ELR (cell line): ENCODE measurements at places on chromosomes 6 and 20.

DNA sequence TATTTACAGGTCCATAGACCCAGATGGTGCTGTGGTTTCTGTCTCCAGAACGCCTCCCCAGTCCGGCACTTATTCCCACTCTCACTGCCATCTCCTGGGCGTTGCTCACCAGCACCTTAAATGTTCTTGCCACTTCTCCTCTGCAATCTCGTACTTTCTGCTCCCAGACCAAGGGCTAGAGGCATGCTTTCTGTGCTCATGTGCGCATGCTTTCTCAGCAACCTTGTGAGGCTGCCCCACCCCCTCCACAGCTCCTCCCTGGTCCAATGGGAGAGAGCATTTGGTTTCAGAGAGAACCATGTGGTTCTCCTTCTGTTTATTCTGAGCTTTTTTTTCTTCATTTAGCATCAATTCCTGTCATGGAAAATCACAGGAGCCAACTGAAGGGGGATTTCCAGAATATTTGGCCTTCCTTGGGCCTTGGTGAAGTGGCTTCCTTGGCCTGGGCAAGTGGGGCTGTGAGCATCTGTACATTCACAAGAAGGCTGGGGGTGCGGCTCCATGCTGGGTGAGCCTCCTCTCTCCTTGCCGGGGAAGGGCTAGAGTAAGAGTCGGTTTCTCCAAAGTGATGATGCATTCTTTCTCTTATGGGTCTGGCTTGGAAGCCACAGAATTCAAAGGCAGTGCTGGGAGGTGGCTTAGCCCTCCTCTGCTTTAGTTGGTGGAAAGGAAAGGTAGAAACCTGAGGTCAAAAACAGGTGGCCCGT is 66.6 kb downstream of the PHACTR3 start:
- DNase-seq, result no peak

- DNase-seq, result peak; percentile 80
These were observed 1.3 kb downstream of the HMGA1 start for GRCh38 chr6:34237722-34238584.

DNA sequence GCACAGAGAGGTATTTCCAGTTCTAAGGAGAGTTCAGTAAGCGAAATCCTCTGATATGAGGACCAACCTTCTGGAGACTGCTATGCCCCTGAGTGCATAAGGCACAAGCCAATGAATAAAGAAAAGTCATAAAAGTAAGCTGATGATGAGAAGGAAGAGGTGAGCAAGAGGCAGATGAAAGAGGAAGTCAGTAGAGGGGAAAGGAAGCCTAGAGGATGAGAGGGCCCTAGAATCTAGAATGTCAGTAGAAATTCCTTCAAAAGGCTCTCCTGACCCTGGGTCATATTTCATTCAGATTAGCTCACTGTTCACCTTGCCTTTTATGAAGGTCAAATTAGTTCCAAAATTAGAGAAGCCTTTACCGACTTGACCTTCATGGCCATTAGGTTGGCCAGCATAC is 209.2 kb downstream of the CD83 start:
- DNase-seq, result no peak

GRCh38 chr20:56845546-56846086 is 216.5 kb downstream of the TFAP2C start:
- no peak for DNase-seq

- peak; percentile 63 for DNase-seq
These were observed 21.6 kb downstream of the TFEB start for GRCh38 chr6:41713650-41714291.

GRCh38 chr6:16278048-16278724 is 39.8 kb downstream of the GMPR start:
- DNase-seq, result peak; percentile 31

GRCh38 chr6:71510057-71510713 is 221.6 kb downstream of the OGFRL1 start:
- DNase-seq, result peak; percentile 78

DNA sequence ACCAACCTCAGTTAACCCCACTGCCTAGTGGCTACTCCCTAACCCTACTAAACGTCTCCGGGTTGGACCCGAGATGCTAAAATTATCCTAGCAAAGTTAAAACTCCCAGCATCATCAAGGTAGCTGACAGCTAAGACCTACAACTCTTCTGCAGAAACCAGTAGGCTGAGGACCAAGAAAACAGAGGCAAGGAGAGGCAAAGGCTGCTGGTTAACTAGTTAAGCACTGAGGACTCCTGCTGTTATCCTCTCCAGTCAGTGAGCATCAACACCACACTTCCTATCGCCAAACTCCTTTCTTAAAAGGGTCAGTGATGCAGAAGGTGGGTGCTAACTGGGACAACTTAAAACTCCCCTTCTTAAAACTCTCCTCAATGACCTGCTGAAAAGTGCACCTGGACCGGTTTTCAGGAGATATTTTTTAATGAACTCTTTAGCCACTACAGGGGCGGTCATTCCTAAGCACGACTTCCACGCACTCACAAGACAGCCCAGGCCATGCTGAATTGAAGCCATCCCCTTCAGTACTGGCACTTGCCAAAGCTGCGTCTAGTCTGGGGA is 1.7 kb downstream of the TRERF1 start:
- peak; percentile 48 for DNase-seq

DNA sequence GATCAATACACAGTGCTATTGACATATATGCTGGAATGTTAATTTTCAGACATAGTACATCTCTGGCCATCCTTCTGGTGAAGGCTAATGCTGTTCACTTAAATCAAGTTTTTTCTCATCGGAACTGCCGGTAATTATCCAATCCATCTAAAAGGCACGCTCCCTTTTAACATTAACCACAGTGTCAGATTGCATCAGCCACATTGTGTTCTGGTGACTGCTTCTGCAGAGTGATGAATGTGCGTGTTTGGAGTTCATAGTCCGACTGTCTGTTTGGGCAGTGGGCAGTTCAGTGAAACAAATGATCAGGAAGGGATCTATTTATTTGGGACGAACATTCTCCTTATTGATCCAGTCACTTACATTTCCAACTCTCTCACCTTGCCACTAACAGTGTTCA is 49.5 kb downstream of the SOBP start:
- DNase-seq, result peak; percentile 10

DNA sequence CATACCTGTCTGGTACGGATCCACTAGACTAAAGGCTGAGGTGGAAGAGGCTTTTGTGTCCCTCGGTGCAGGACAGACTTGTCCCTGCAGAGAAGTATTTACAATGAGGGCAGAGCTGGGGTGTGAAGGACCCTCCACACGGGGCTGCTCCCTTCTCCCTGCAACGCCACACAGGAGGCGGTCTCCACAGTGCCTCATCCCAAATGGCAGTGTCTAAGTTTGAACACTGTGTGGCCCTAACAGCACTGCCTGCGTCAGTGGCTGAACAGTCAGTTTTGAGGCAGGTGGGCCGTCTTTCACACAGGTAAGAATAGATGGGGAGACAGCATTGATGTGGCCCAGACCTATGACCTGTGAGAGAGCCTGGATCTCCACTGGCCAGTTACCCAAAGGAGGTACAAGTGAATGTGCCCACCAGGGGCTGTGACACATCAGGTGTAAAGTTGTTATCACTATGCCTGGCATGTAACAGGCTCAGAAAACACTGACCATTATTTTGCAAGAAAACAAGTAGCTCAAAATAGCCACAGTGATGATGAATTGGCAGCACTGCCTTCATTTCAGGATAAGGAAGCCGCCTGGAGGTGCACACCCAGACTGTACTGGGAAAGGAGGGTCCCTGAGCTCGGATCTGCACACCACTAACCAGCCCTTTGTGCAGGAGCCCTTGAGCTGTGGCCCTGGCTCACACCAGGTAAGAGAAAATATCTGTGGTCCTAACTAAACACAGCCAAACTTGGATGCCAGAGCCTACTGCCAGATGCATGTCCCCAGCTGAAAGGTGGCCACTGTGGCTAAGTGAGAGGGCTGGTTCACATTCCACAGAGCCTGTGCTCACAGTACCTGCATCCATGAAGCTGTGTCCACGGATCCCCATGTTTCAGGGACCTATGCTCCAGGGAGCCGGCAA is 246.7 kb downstream of the DLL1 start:
- DNase-seq, result no peak

DNA sequence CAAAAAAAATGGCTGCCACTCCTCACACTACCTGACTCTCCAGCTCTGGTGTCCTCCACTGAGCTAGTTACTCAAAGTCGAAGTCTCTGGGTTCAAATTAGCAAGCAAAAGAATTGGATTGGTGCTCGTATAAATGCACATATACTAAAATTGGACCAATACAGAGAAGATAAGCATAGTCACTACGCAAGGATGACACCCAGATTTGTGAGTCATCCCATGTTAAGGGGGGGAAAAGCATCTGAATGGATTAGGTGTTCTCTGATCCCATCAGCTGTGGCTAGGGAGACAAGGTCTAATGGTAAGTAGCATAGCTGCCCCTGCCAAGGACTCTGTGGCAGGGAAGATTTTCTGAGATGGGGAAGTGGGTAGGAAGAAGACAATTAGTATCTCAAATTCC is 18.3 kb upstream of the AMD1 start:
- DNase-seq, result peak; percentile 16

- DNase-seq, result no peak
These were observed 585.1 kb downstream of the QKI start for GRCh38 chr6:163999475-164000125.

DNA sequence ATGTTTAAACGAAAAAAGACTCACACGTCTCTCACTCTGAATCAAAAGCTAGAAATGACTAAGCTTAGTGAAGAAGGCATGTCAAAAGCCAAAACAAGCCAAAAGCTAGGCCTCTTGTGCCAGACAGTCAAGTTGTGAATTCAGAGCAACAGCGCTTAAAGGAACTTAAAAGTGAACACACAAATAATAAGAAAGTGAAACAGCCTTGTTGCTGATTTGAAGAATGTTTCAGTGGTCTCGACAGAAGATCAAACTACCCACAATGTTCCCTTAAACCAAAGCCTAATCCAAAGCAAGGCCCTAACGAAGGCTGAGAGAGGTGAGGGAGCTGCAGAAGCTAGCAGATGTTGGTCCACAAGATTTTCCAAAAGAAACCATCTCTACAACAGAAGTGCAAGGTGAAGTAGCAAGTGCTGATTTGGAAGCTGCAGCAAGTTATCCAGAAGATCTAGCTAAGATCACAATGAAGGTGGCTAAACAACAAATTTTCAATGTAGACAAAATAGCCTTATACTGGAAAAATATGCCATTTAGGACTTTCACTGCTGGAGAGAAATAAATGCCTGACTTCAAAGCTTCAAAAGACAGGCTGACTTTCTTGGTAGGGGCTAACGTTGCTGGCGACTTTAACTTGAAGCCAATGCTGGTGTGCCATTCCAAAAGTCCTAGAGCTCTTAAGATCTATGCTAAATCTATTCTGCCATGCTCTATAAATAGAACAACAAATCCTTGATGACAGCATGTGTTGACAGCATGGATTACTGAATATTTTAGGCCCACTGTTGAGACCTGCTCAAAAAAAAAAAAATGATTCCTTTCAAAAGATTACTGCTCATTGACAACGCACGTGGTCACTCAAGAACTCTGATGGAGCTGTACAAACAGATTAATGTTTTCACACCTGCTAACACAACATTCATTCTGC is 40.3 kb downstream of the SEC63 start:
- no peak for DNase-seq

- peak; percentile 45 for DNase-seq
These were observed 114.1 kb upstream of the HDDC2 start for GRCh38 chr6:125415913-125416312.

DNA sequence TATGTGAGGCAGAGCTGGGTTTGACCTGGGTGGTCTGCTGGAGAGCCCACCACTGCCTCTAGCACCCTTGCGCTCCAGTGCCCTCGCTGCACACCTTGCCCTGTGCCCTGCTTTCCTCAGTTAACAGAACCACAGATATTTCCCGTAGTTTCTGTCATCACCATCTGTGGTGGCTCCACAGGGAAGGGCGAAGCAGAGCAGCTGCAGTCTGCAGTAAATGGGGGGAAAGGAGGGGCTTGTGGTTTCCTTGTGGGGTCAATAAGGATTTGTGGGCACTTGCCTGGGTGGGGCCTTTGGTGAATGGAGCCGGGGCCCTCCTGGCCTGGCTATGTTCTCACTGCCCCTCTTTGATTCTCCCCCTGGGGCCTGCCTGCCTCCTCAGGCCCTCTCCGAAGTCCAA is 21.2 kb upstream of the CCDC167 start:
- DNase-seq, result no peak

DNA sequence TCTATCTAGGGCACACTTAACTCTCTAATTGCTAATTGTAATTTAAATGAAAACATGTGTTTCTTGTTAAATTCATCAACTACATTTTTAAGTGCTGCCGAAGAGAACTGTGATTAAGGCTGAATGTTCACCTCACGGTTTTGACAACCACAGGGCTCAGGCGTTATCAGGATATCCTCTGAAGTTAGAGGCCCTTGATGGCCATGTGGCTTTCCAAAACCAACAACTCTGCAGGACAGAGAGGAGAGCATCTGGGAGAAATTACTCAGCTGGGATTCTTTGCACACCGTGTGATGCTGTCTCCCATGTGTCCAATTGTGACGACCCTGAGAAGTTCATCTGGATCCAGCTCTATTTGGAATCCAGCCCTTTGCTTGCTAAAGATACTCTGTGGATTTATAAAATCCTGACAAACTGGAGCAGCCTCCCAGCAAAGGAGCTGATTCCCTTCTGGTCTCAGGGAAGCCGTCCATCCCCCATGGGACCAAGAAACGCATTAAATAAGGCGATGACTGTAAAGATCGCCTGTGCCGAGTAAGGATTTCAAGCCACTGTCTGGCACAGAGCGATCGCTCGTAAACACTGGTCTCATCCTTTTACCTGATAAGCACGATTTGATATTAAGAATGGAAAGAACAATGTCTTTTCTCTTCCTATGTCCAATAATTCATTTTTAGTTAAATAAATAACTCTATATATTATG is 401.1 kb downstream of the CD83 start:
- DNase-seq, result no peak

DNA sequence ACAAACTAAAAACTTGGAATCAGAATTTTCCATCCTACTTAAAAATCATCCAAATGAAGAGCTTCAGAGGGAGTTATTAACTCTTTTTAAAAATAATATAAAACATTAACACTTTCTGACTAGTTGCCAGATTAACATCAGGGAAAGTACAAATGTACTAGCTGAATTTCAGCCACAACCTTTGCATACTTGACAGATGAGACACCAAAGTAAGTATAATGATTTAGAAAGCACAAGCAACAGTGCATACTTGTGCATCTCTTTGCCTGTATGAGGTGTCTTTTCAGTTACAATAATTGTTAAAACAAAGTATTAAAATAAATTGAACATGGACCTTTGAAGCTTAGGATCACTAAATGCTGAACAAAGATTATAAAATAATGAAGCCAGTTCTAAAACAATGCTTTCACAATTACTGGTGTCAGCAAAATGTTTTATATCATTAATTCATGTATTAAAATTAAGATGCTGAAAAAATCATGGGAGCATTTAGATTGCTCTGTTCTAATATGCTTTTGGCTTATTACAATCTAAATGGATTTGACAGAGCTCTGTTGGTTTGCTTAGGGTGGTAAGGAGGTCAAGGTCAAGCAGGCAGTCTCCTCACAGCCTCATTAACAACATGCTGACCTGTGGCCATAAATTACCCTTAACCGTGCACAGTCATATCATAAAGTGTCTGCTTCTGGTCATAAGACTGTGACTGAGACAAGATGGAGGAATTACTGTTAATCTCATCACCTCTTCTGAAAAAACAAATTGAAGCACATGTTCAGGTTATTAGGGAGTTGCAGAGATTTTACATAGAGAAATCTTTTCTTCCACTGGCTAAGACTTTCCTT is 15.1 kb downstream of the RNF217 start:
- DNase-seq, result peak; percentile 68
